NCI-H2171 treated with DMSO at 0.1 percent for 48 hours (cell line): ENCODE measurements at places on chromosomes 3 and 15.

DNA sequence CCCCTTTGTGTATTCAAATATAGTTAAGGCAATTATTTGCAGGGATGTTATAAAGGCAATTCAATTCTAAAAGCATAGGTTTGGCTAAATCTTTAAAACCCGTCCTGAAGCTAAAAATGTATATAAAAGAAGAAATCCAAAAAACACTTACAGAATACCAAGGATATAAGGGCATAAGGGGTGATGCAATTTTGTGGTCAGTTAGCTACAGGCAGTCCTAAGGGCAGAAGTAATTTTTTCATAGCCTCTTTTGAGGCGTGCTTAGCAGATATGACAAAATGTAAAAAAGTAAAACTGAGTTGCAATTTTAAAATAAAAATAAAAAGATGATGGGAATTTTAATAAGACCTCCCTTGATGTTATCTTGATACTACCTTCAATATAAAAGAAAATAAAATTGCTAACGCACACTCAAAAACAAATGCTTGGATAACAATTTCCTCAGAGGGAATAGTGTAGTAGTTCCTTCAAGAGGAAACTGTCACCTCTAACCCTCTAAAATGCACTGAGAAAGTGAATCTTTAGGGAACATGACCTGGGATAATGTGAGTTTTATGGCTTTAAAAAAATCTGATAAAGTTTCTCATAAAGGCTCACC, 104.2 kb downstream of the MYH15 start:
- DNase-seq, result no peak

- DNase-seq, result peak; percentile 71
Measured at GRCh38 chr15:69748576-69749185, 296.1 kb downstream of the RPLP1 start.

GRCh38 chr3:129940086-129940485, 34.4 kb upstream of the TRH start:
- DNase-seq, result no peak

- DNase-seq, result no peak
Measured at GRCh38 chr15:88012233-88012632, 244.3 kb downstream of the NTRK3 start.

DNA sequence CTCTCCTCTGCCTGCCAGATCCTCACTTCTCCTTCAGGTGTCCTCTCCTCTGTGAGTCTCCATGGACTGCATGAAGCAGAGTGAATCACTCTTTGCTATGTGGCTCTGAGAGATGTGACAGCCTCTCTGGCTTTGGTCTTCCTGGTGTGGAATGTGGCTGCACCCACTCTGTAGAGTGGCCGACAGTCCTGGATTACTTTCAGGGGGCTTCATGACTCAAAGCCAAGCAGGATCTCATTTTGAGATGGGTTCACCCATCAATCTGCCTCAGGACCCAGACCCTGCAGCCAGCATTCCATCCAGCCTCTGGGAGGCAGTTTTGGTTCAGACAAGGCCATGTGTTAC, 221.9 kb upstream of the LYSMD4 start:
- DNase-seq, result no peak

- no peak for DNase-seq
Measured at GRCh38 chr3:24162929-24163328, 217.8 kb downstream of the NR1D2 start.

- DNase-seq, result no peak
Measured at GRCh38 chr15:67700023-67700422, 125.3 kb upstream of the SKOR1 start.

DNA sequence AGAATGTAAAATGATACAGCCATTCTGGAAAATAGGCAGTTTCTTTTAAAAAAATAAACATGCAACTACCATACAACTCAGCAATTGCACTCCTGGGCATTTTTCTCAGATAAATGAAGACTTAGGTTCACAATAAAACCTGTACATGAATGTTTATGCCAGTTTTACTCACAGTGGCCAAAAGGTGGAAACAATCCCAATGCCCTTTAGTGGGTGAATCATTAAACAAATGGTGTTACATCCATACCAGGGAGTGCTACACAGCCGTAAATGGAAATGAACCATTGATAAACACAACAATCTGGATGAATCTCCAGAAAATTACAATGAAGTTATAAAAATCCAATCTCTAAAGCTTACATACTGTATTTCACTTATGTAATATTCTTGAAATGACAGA, 140.3 kb downstream of the ADAMTSL3 start:
- DNase-seq, result no peak

DNA sequence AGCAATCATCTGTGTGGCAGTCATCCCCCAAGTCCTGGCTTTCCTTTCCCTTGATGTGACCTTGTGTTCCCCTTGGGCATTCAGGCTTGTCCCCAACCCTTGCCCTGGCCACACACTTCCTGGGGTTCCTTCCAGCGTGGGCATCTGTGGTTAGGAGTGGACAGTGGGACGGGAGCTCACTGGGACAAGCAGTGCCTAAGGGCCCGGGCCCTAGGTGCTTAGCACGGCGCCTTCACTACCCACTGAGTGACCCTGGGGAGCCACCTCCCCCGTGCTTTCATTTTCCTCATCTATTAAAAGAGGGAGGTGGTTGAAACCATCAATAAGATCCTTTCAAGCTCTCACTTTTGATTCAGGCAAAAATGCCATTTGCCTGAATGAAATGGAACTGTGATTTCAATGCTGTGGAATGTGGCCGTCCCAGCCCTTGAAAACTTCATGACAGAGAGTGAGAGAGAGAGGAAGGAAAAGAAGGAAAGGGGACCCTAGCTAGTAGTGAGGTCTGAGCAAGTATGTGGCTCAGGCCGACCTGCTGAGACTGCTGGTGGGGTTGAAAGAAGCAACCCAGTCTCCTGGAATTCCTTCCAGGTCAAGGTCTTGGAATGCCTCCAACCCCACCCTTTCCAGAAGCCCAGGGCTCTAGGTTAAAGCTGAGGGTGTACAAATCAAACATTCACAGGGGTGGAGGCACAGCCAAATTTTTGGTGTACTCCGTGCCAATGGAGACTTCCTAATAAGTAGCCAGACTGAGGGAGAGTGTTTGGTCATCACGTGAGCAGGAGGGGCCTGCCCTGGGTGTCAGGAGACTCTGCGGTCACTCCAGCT, 302.9 kb downstream of the TLE3 start:
- DNase-seq, result no peak

GRCh38 chr15:80507638-80508316, 103.6 kb downstream of the ARNT2 start:
- DNase-seq, result no peak

DNA sequence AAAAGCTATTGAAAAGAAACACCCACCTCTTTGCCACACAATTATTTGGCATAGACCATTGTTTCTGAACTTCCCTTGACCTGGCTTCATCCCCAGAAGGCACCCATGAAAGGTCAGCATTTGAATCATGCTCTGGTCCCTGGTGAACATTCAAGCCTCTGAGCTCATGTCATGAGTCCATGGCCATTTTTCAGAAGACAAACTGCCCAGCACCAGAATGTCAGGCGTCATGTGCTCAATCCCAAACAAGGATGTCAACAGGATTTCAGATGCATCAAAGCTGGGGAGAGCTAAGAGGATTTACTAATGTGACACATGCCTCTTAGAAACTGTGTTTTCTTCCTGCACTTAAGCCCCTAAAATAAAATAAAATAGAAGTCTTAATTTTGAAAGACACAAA, 41.3 kb downstream of the TMED3 start:
- no peak for DNase-seq

- DNase-seq, result no peak
Measured at GRCh38 chr3:29271475-29271874, 9.4 kb upstream of the RBMS3 start.

DNA sequence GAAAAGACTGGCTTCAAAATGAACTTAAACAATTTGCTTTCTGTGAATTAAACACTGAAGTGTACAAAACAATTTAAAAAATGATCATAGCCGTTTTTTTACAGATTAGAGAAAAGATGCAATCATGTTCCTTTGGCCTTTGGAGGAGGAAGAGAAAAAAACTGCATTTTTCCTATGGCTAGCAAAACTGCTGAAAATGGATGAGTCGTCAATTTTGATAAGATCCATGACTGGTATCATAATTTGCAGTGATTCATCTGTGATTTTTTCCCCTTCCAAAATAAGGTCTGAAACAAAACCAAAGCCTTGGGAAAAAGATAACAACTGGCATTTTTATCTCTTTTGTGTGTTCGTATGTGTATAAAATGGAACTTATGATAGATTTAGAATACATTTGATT, 255.6 kb upstream of the SATB1 start:
- DNase-seq, result no peak

- no peak for DNase-seq
Measured at GRCh38 chr15:67024998-67025368, 40.4 kb upstream of the SMAD3 start.

- no peak for DNase-seq
Measured at GRCh38 chr3:146861262-146861661, 256.1 kb upstream of the PLSCR5 start.

- DNase-seq, result no peak
Measured at GRCh38 chr3:98038286-98038685, 3.2 kb upstream of the GABRR3 start.
